ENCODE measurements at places on chromosomes 12 and 14. TPM values are rescaled to one million over a fixed set of nuclear protein-coding genes. Genes with fewer than 3 reads are reported as not detected.

- peaks cover 31% of the 10 kb centered on the region for H3K4me1 ChIP-seq
- no peak for ATAC-seq
- no peaks in the 10 kb centered on the region for H3K27me3 ChIP-seq
- no peak overlapping the region for H3K4me3 ChIP-seq
These were observed 2.5 kb upstream of the SOS2 start for GRCh38 chr14:50233951-50234250.

GRCh38 chr12:1498199-1498740 lies 96.1 kb downstream of the FBXL14 start:
- no peak for ATAC-seq
- no peak overlapping the region for H3K4me3 ChIP-seq
- H3K4me1 ChIP-seq, result peaks cover 4% of the 10 kb centered on the region
- no peak overlapping the region for H3K27ac ChIP-seq
- H3K36me3 ChIP-seq, result no peaks in the 10 kb centered on the region

DNA sequence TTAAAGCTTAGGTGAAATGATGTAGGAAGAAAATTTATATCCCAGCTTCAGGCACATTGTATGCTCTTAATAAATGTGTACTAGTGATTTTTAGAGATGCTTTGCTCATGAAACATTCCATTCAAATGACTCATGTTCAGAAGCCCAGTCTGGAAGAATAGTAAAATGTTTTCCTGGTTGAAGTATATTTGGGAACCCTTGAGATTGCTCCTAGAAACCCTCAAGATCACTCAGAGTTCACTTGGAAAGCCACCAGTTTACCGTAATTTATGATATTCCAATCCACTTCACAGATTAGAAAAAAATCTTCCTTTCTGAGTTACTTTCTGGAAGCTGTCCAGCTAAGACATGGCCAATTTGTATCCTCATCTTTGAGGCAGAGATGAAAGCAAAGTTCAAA lies 186.4 kb downstream of the SYT10 start:
- no peak overlapping the region for H3K4me3 ChIP-seq
- no peak for ATAC-seq
- H3K27ac ChIP-seq, result no peak overlapping the region
- H3K4me1 ChIP-seq, result no peaks in the 10 kb centered on the region
- H3K27me3 ChIP-seq, result no peaks in the 10 kb centered on the region

DNA sequence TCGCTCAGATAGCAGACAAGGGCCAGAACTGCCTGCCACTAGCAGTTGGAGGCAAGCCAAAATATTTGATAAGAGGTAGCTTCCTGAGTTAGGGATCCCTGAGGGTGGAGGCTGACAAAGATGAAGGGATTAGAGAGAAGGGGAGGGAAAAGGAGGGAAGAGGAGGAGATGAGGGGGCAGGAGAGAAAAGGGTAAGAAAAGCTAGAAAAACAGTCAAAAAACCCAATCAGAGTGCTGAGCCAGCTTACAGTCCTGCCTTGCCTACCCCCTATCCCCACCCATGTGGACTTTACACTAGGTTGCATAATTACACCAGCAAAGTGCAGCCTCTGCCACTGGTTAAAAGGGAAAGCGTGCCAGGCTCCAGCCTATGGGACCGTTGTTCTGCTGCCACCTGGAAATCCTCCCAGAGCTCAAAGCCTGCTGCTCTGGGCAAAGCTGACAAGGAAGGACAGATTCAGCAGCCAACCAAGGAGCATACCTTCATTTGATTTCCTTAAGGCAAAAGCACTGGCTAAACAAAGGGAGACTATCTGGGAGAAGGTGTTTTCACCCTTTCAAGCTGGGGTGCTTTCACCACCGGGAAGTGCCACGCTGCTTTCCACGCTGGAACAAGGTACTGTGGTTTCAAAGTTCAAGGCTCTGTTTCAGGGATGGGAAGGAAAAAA lies 3.8 kb upstream of the NUMB start:
- H3K27me3 ChIP-seq, result no peaks in the 10 kb centered on the region
- peaks cover 78% of the 10 kb centered on the region for H3K4me1 ChIP-seq
- H3K36me3 ChIP-seq, result no peaks in the 10 kb centered on the region
- peak overlapping the region; percentile 73 for H3K27ac ChIP-seq
- no peak overlapping the region for H3K4me3 ChIP-seq

GRCh38 chr12:106304797-106305196 lies 2.3 kb downstream of the TCP11L2 start:
- H3K36me3 ChIP-seq, result no peaks in the 10 kb centered on the region
- peaks cover 2% of the 10 kb centered on the region for H3K4me1 ChIP-seq
- peak overlapping the region; percentile 92 for H3K27ac ChIP-seq
- H3K4me3 ChIP-seq, result peak overlapping the region; percentile 71
- ATAC-seq, result no peak
- H3K27me3 ChIP-seq, result no peaks in the 10 kb centered on the region

DNA sequence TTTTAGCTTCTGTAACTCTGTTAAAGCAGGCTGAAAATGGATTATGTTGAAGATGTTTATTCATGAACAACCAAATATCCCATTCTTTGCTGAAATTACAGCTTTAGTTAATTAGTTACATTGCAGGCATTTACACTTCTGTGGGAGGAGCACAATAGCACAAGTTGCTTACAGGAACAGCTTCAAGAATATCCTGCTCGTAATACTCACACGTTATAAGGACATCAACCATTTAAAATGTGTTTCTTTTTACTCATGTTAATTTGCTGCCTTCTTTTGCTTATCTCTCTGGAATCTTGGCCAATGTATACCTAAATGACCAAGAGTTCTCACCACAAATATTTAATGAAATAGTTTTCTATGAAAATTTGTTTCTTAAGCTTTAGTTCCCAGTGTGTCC lies 305.2 kb upstream of the SYT1 start:
- no peaks in the 10 kb centered on the region for H3K36me3 ChIP-seq
- no peak for ATAC-seq
- H3K4me1 ChIP-seq, result no peaks in the 10 kb centered on the region
- H3K27ac ChIP-seq, result no peak overlapping the region
- H3K4me3 ChIP-seq, result no peak overlapping the region

DNA sequence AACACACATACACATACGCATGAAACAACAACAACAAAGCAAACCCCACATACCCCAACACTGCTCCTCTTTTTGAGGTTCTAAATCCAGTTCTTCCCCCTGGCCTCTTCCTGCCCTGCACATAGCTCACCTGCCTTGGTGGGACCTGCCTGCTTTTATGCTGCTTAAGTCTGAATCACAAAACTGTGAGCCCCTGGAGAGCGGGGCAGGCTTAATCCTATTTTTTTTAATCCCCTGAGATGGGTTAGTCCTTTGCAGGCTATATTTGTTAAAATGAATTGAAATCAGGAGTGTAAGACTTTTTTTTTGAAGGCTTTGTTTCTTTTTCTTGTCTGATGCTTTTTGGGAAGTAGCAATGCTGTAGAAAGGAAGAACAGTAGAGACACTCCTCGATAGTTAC lies 84.6 kb upstream of the MAX start:
- H3K27ac ChIP-seq, result no peak overlapping the region
- ATAC-seq, result no peak
- no peaks in the 10 kb centered on the region for H3K4me1 ChIP-seq
- H3K27me3 ChIP-seq, result peaks cover 6% of the 10 kb centered on the region

DNA sequence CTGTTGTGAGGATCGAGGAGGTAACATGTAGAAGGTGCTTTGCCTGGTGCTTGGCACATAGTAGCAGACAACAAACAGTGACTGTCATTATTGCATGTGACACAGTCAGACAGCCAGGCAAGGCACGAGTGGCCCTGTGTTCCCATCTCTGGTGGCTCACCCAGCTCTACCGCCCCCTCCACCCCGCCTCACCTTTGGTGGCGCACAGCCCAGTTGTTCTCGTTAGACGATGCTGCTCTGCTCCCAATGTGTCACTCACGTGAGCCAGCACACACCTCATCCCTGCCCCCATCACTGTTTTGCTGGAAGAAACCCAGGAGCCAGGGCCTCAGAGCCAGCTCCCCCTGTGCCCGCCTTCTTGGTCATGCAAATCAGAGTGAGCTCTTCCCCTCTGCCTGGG lies 113.3 kb downstream of the CALM1 start:
- no peak overlapping the region for H3K4me3 ChIP-seq
- H3K4me1 ChIP-seq, result no peaks in the 10 kb centered on the region
- H3K27me3 ChIP-seq, result no peaks in the 10 kb centered on the region
- H3K36me3 ChIP-seq, result no peaks in the 10 kb centered on the region
- peak; percentile 28 for ATAC-seq

- no peak overlapping the region for H3K4me3 ChIP-seq
- H3K27ac ChIP-seq, result no peak overlapping the region
- H3K27me3 ChIP-seq, result no peaks in the 10 kb centered on the region
These were observed 335.1 kb downstream of the GPHN start for GRCh38 chr14:66842911-66843512.

GRCh38 chr14:63996625-63997220 lies 143.9 kb downstream of the SYNE2 start:
- no peak overlapping the region for H3K27ac ChIP-seq
- peaks cover 3% of the 10 kb centered on the region for H3K36me3 ChIP-seq
- ATAC-seq, result no peak
- no peaks in the 10 kb centered on the region for H3K27me3 ChIP-seq
- no peak overlapping the region for H3K4me3 ChIP-seq

- H3K4me1 ChIP-seq, result peaks cover 13% of the 10 kb centered on the region
- no peaks in the 10 kb centered on the region for H3K27me3 ChIP-seq
- H3K27ac ChIP-seq, result peak overlapping the region; percentile 99
- no peak for ATAC-seq
- H3K4me3 ChIP-seq, result peak overlapping the region; percentile 0
- peaks cover 9% of the 10 kb centered on the region for H3K36me3 ChIP-seq
These were observed 3.7 kb downstream of the RNF10 start for GRCh38 chr12:120537856-120538220.

PTPN6 gene
- 7.7 TPM for total RNA-seq

SLC25A47 gene
- total RNA-seq, result not detected

GYS2 gene
- not detected for total RNA-seq

TUNAR gene
- total RNA-seq, result 0.54 TPM

ACOT4 gene
- total RNA-seq, result not detected

CCDC60 gene
- total RNA-seq, result not detected

TMPRSS12 gene
- not detected for total RNA-seq

TULP3 gene
- 25.3 TPM for total RNA-seq

TAS2R7 gene
- total RNA-seq, result not detected

TMEM233 gene
- not detected for total RNA-seq
